ENCODE measurements at places on chromosomes 5 and 9. TPM values are rescaled to one million over a fixed set of nuclear protein-coding genes. Genes with fewer than 3 reads are reported as not detected.

DNA sequence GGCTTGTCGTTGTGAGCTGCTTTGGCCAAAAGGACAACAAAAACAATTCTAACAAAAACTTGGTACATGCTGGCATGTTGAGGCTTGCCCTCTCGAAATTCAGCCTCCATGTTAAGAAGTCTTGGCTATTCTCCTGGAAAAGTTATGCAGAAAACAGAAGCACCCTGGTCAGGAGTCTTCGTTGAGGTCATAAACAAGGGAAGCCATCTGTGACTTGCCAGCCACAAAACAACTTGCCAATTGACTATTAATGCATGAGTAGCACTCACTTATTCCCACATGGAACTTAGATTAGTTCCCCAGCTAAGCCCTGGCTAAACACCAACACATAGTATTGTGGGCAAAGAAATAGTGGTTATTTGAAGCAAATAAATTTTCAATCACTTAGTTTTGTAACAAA lies 521.0 kb upstream of the CHD1 start:
- DNase-seq: no peak

INSL6 gene
- polyA plus RNA-seq: not detected

DNA sequence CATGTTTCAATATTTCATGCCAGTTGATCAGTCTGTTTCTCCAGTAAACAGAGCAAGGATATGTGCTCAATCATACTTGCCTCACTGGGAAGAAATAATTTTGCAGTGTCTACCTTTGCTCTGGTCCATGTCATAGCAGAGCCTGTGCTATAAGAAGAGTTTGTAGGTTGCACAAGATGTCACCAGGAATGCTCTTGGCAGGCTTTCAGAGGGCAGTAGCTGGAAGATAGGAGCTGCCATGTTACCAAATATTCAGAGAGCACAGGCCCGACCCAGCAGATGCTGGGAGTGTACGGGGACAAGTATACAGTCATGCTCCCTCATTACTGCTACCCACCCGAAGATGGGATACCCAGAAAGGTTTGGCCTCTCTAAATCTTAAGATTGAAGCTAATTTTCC lies 102.7 kb downstream of the UGCG start:
- DNase-seq: no peak

DNA sequence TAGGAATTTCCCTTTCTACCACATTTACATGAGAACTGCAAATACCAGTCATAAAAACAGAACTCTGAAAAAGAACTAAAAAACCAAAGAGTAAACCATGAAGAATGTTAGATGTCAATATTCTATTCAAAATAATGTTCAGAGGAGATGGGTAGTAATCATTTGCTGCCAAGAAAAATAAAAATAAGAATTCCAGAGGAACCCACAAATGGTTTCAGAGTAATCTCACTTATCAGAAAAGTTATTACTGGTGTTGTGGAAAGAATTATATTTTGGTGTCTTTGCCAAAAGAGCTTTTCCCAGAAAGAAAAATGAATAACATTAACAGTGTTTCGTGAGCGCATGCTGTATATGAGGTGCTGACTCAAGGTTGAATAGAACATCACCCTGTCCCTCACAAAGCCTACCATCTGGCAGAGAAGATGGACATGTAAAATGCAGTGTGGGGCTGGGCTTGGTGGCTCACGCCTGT lies 35.6 kb downstream of the GPR21 start:
- DNase-seq: no peak

- no peak for DNase-seq
Measured at GRCh38 chr5:73946278-73946677, 320.3 kb downstream of the ARHGEF28 start.

DNA sequence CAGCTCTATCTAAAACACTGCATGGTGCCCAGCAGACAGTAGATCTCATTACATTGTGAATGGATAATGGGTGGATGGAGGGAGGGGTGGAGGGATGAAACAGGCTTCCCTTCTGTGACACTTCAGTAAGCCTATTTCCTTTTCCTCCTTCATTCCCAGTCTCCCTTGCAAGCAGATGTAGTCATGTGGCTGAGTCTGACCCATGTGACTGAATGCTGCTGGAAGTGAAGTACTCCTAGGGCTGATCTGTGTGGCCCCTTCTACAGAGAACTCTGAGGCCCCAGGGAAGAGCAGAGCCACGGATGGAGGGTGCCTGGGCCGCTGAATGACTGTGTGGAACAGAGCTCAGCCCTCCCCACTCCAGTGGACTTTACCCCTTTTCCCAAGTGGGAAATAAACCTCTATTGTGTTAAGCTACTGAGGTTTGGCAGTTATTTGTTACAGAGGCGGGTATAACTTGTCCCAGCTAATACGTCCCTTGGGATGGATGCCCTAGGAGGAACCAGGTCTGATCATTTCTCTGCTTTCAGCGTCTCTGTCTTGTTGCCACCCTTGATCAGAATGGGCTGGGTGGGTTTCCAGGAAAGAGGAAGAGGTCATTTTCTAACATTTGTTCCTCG lies 176.1 kb upstream of the MVB12B start:
- no peak for DNase-seq

TMCO6 gene
- polyA plus RNA-seq: 11.0 TPM

DNA sequence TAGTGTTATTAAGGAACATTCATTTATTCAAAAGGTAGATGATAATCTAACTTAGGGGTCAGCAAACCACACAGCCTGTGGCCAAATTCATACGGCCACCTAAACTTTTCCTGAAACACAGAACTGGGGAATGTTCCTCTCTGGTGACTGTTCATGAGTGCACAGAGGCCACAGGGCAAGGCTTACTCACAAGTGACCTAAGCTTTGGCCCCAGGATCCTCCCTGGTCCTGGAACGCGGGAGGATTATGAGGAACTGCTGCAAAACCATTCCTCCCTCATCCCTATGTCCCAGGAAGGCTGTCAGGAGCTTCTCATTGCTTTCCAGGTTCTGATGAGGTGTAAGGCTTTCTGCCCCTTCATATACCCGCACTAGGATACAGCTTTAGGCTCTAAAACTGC lies 397.6 kb downstream of the SEMA5A start:
- DNase-seq: no peak

GRCh38 chr9:132595319-132595718 lies 12.9 kb downstream of the BARHL1 start:
- no peak for DNase-seq

DNA sequence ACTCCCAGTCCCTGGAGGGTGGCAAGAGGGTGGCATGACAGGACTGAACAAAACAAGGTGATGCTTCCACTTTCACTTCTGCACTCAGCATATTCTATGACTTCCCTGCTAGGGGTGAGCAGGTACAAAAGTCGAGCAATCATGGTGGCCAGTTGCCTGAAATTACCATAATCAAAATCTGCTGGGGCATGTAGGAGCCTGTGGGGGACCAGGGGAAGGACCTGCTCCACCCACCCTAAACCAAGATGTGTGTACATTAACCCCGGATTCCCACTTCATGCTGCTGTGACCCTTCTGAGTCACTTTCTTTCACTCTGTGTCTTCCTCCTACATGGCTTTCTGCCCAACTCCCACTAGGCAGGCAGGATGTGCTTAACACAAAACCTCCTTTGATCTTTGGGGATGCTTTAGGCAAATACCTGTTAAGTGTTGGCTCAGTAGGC lies 73.3 kb upstream of the PHF24 start:
- no peak for DNase-seq

GRCh38 chr5:55894135-55894534 lies 43.0 kb downstream of the IL31RA start:
- no peak for DNase-seq

GRCh38 chr5:83844449-83845068 lies 123.9 kb upstream of the HAPLN1 start:
- DNase-seq: no peak

DNA sequence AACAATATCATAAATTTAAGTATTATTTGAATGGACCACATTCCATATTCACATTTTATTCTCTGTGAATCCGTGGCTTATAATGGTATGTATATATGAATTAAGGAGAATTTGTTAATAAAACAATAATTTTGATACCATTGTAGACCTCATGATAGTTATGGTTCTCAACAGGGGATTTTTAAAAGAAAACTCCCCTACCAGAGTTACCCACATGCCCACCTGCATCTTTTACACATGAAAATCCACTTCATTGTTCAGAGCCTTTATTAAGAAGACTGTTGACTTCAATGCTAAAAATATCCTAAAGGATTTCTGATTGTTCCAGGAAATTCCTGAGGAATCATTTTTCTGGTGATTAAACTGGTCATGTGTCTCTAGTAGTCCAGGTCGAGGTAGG lies 557.7 kb upstream of the MEF2C start:
- no peak for DNase-seq

DNA sequence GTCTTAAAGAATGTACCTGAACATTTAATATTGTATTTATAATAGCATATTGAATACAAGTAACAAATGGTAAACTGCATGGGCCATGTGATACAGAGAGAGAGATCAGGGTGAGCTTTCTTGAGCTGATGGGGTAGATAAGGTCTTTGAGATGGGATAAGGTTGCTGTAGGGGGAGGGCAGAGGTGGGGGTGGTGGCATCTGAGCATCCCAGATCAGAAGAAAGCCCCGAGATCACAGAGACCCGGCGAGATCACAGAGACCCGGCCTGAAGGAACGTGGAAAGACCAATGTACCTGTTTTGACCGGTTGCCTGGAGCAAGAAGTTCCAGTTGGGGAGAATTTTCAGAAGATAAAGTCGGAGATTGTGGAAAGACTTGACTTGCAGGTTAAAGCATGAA lies 6.6 kb downstream of the SMARCA2 start:
- DNase-seq: no peak

DNA sequence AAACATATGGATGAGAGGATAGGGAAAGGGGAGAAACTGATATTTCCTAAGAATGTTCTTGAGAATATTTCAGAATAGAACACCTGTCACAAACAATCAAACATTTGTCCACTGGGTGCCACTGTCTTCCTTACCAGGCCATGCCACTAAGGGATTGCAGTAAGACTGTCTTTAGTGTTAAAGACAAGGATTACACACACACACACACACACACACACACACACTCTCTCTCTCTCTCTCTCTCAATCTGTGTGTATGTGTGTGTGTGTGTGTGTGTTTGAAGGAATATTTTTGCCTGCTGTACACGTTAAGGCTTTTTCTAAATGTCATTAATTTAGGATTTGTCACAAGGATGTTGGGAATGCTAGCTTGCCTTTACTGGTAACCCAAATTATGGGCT lies 54.4 kb downstream of the CCDC192 start:
- DNase-seq: no peak

GRCh38 chr9:125732562-125732961 lies 14.6 kb upstream of the PBX3 start:
- no peak for DNase-seq

DNA sequence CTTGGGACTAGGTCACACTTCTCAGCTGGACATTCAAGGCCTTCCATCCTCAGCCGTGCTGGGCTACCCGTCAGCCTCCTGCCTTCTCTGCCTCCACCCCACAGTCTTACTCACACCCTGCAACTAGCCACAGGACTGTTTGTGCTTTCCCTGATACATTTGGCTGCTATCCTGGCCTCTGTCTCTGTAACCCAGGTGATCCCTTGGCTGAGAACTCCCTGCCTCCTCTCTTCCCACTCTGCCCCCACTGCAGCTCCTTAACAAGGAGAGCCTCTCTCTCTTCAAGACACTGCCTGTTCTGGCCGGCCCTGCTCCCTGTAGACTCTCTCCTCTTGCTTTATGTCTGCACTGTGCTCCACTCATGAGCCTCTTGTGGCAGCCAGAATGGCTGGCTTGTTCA lies 120.6 kb downstream of the MSX2 start:
- DNase-seq: no peak

DNA sequence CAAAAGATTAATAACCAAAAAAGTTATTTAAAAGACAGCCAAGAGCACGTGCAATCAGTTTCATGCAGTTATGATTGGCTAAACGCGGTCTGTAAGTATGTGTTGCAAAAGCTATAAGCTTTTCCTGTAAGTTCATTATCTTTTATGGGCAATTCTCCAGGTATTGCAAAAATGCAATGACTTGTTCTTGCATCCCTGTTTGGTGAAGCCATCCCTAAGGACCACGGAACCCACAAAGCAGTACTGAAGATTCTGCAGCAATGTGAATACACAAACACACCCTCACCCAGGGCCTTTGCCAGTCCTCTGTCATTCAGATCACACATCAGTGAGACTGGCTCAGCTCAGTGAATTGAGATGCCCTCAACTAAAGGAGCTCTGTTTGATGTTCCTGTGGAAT lies 11.4 kb downstream of the GCNT4 start:
- DNase-seq: no peak

- no peak for DNase-seq
Measured at GRCh38 chr5:96148376-96148775, 186.7 kb upstream of the ELL2 start.

OLFM1 gene
- not detected for polyA plus RNA-seq

BDP1 gene
- 1.3 TPM for polyA plus RNA-seq

BHMT gene
- not detected for polyA plus RNA-seq

ARL10 gene
- 0.45 TPM for polyA plus RNA-seq

DNA sequence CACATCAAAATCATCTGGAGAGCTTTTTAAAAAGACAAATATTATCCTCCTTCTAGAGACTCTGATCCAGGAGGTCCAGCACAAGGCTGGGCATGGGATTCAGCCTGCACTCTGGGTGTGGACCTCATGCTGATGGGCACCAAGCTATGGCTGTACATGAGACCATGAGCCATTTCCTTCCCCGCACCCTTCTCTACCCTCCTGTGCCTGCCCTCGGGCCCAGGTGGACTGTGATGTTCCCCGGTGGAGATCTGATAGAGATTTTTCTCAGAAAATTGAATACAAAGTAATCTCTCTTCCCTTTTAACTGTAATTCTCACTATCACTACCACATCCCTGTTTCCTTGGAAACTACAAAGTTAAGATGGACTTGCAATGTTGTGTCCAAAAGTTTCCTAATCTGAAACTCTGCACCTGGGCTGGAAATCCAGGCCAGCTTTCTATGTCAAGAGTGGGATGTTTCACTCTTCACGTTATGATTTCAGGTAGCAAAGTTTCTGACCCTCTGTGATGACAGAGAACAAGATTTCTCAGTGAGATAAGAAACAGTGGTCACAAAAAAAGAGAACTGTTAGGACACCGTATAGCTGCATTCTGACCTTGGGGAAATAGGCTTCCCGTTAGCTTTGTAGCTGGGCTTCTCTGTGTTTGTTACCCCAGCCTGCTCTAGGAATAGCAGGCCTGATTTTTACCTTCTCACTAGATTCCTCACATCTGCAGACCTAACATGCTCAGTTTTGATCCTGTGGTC lies 11.5 kb downstream of the SFXN1 start:
- no peak for DNase-seq

DNA sequence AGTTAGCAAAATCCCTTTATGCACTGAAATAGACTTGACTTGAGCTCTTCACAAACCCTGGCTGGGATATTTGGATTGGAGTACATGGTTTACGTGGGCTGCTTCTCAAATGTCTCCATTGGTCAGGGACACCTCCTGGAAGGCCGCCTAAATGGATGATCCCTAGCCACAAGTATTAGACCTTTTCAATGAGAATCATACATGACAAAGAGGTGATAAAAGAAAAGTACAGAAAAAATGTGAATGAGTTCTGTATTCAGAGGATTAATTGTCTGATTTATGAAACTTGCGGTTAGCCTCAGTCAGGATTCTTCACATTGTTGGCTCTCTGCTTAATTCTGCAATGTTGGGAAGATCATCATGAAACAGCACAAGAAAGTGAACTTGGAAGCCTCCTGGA lies 752.8 kb upstream of the ADAMTS16 start:
- no peak for DNase-seq

Data from immature natural killer cell (primary cell).